ENCODE measurements at places on chromosomes 11 and 22.
A peak's percentile ranks its signal among the peaks of the same experiment; 100 is the strongest.

DNA sequence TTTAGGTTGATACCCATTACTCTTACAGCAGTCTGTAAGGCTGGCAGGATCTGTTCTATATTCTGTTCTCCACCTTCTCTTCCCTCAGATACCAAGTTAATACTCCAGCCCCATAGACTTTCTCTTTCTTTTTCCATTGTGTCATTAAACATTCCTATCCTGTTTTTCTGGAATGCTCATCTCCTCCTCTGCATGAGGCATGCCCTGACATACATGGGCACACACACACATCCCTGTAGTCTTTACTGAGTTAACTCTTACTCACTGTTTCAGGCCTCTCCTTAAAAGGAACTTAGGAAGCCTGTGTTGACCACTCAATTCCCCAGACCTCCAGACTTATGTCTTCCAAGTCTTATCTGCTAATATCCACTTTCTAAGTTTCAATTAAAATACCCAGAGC lies 476.8 kb downstream of the METTL15 start:
- no peak for DNase-seq

- peak; percentile 59 for DNase-seq
Measured at GRCh38 chr11:5280582-5281102, 10.9 kb upstream of the HBE1 start.

- no peak for DNase-seq
Measured at GRCh38 chr11:36316049-36316448, 20.0 kb downstream of the PRR5L start.

DNA sequence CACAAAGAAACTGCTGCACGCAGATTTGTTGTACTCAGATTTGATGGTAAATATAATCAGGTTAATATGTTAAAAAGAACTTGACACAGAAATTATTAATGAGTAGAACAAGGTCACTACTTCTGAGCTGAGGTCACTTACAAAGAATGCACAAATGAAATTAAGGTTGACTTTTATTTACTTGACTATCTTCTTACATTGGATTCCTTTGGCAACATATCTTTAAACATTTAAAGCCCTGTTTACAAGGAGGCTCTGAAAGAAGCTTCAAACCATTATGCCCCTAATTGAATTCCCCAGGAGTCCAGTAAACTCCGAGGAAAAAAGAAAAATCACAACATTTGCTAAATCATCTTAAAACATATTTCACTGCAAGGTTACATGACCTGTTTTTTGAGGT lies 245.5 kb downstream of the SOX6 start:
- no peak for DNase-seq

GRCh38 chr11:108235633-108236032 lies 12.8 kb downstream of the ATM start:
- DNase-seq, result no peak

GRCh38 chr22:31229402-31230079 lies 17.4 kb downstream of the LIMK2 start:
- no peak for DNase-seq

DNA sequence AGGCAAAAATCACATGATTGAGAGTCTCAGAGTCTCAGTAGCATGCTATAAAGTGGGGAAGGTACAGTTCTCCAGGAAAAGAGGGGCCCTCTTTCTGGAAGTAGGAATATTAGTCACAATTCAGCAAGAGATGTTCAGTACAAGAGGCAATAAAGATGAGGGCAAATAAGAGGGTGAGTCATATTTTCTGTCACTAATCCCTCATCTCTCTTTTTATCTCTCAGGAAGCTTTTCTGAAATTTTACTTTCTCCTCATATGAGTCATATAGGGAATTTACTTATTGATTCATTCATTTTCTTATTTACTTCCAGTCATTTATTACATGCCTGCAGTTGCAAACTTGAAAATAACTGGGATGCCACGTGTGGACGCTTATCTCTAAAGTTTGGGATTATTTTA lies 3.4 kb upstream of the NXPE1 start:
- no peak for DNase-seq

DNA sequence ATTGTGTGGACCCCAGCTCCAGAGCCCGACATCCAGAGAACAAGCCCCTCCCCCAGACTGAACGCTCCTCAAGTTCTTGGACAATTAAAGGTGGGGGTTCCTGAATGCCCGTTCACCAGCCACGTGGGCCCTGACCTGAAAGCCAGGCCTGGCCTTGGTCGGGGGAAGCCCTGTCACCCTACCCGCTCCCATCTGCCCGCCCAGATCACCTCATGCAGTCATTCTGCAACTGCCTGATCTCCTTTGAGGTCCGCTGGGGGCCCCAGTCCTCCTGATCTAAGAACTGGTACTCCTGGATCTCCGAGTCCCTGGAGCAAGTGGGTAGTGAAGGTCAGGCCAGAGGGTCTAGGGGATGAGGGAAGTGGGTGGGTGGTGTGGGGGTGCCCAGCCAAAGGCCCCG lies 9.1 kb upstream of the NAALADL1 start:
- DNase-seq, result no peak

DNA sequence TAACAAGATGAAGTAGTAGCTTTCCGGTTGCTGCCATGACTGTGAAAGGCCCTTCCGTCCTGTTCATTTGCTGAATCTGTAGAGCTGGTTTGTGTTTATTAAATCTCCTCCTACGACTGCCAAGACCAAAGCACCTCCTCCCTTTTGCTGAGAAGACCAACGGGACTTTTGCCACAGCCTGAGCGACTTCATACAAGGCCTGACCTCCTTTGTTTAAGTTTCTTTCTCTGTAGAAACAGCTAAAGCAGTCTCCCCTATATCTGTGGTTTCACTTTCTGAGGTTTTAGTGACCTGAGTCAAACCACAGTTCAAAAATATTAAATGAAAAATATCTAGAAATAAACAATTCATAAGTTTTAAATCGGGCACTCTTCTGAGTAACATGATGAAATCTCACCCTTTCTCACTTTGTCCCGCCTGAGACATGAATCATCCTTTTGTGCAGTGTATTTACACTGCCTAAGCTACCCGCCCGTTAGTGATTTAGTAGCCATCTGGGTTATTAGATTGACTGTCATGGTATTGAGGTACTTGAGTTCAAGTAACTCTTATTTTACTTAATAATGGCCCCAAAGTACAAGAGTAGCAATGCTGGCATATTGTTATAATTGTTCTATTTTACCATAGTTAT lies 119.1 kb upstream of the LRRC4C start:
- DNase-seq, result no peak

DNA sequence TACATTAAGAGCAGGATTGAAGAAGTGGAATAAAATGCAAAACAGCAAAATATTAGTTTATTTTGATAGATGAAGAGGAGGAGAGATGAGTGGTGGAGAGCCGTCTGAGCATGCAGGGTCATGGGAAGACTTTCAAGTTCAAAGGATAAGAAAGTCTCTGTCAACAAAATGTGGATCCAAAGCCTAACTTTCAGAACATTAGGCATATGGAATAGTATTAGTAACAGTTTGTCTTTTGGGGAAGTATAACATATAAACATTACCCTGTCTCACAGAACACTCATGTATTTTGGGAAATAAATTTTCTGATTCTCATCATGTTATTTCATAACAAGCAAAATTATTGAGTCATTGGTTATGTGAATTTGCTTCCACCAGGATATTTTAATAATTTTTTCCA lies 104.3 kb upstream of the CEP126 start:
- no peak for DNase-seq

DNA sequence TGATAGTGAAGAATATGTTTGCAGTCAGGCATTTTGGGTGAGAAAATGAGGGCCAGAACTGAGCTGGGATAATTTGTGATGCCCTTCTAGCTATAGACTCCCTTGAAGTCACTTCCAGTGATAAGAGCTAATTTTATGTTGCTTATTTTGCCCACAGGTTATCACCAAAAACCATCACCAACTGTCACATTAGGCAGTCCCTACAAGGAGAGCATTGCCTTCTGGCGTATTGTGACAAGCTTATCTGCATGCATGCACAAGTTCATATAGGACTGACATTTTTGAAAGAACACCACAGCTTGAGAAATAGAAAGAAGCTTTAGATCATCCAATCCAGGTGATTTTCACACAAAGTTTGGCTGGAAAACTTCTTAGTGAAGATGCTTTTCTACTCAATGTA lies 735.3 kb upstream of the RAG2 start:
- DNase-seq, result no peak

- DNase-seq, result no peak
Measured at GRCh38 chr11:35852056-35852455, 91.8 kb upstream of the LDLRAD3 start.

- no peak for DNase-seq
Measured at GRCh38 chr11:93542811-93543229, 371 bp downstream of the SMCO4 start.

- no peak for DNase-seq
Measured at GRCh38 chr11:69220561-69221051, 64.9 kb downstream of the SMIM38 start.

DNA sequence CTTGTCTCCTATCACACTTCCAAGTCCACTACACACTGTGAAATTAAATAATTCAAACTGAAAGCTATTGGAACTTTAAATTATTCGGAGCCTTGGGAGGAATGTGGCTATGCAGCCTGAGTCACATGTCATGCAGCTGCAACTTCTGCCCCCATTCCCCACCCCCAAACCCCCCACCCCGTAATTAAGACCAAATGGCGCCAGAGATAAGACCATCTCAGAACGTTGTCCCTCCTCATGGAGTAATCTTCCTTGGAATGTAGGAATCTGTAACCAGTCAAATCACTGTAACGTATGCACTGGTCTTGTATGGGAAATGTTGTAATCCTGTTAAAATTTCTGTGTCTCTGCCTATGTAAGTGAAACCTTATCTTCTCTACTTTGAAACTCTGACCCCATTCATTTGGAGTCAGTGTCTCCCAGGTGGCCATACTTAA lies 37.0 kb downstream of the GAB2 start:
- DNase-seq, result peak; percentile 30

DNA sequence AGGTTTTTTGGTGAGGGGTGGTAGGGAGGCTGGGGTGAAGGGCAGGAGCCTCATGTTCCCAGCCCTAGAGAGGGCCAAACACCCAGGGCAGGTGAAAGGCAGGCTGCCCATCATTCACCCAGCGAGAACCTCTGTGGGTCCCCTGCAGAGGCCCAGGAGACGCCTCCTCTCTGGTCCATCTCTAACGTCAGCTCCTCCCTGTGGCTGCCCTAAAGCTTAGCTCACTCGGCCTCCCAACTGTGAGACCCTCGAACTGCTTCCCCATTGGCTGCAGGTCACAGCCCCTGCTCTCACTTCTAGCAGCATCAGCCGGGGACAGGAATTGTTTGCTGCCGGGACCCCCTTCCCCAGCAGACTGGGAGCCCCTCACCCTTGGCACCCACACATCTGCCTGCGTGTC lies 615 bp upstream of the NFAM1 start:
- no peak for DNase-seq

DNA sequence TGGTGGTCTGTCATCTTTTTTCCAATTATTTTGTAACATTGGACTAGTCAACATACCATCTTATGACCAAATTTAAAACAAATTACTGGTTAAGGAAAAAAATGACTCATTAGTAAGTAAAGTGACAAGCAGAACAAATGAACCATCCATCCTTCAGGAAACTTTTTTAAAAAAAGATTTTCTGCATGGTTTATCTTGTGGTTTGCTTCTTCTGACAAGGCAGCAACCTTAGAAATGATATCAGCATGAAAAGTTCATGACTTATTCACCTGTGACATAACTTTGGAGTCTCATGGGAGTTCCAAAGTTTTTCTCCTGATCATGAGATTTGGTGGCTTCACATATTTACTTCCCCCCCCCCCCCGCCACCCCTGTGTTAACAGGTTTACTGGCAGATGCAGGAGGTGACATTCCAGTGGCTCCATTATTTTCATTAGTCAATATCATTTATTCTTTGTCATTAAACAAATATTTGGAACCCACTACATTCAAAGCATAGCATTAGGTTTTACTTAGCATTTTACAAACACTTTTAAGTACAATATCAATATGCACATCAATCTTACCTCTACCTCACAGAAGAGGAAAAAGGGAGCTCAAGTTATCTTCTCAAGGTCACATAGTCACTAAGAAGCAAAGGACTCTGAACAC lies 40.7 kb downstream of the DCUN1D5 start:
- DNase-seq, result no peak

- DNase-seq, result no peak
Measured at GRCh38 chr11:124313849-124314248, at the start of gene OR8D1. Gene OR8D1, minus strand, starts transcription at chr11:124313949. Its CDS starts 3,183 bp downstream, at chr11:124310766.

DNA sequence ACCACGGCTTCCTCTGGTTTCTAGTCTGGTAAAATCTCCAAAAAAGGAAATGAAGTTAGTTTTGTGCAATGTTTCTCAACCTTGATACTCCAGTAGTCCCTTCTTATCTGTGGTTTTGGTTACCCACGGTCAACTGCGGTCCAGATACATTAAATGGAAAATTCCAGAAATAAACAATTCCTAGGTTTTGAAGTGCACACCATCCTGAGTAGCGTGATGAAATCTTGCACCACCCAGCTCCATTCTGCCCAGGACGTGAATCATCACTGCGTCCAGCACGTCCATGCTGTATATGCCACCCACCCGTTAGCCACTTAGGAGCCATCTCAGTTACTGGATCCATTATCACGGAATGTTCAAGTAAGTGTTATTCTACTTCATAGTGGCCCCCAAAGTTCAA lies 117.0 kb downstream of the FBXO7 start:
- no peak for DNase-seq

DNA sequence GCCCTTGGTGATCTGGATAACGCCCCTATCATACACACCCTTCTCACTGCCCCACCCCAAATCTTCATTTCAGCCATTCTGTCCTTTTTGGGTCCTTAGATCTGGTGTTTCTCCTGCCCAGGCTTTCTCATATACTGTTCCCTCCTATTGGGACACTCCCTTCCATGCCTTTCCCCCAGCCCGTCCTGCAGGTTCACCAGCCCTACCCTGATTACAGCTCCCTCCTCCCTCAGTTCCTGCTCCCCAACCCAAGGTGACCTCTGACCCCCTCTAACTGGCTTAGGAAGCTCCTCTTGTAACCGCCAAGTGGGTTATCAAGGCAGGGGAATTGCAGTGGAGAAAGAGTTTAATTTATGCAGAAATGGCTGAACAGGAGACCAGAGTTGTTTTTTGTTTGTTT lies 13.0 kb downstream of the MTFP1 start:
- DNase-seq, result no peak

- peak; percentile 76 for DNase-seq
Measured at GRCh38 chr11:70608568-70609470, 210.5 kb downstream of the CTTN start.
